Aortic smooth muscle cell (primary cell): ENCODE measurements at places on chromosomes 7 and 10. TPM values are rescaled to one million over a fixed set of nuclear protein-coding genes. Genes with fewer than 3 reads are reported as not detected.

Gene ARL3
- total RNA-seq = 9.6 and 9.7 TPM in 2 replicates

Gene WDR37
- 14.4 and 15.7 TPM in 2 replicates for total RNA-seq

Gene CFAP46
- total RNA-seq = 0.19 and 0.79 TPM in 2 replicates

Gene GCK
- 0.25 and 0.26 TPM in 2 replicates for total RNA-seq

Gene PDE6C
- not detected in 2 replicates for total RNA-seq
